ENCODE measurements at places on chromosomes 11 and 22.
A peak's percentile ranks its signal among the peaks of the same experiment; 100 is the strongest.

GRCh38 chr11:36330411-36330810 is 34.3 kb downstream of the PRR5L start:
- DNase-seq = no peak

- DNase-seq = no peak
Measured at GRCh38 chr11:2704896-2705606, 5.3 kb upstream of the KCNQ1OT1 start.

DNA sequence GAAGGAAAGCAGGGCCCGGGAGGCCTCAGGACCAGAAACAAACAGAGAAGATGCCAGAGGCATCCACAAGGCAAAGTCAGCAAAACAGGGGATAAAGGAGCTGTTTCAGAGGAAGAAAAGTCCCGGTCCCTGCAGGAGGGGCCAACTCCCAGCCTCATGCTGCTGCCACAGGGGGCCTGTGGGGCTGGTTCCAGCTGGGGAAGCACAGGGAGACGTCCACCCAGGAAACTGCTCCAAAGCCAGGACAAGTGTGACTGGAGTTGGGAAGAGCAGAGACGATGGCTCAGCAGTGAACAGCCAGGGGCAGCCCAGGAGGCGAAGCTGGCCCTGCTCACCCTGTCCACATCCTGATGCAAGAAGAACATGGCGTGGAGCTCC is 454.4 kb downstream of the BRD1 start:
- no peak for DNase-seq

DNA sequence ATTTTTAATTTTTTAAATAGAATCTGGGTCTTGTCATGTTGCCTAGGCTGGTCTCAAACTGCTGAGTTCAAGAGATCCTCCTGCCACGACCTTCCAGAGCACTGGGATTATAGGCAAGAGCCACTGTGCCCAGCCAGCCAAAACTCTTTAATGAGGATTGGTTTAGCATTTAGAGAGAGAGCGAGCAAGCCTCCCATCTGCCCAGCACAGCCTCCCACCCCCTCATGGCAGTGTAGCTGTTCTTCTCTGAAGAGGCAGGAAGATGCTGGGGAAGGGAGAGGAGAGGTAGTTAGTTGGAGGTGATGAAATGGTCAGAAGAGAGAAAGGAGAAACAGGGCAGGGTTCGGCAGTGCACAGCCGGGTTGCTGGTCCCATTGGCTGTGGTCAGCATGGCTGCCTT is 105.7 kb downstream of the SCN3B start:
- DNase-seq = no peak

DNA sequence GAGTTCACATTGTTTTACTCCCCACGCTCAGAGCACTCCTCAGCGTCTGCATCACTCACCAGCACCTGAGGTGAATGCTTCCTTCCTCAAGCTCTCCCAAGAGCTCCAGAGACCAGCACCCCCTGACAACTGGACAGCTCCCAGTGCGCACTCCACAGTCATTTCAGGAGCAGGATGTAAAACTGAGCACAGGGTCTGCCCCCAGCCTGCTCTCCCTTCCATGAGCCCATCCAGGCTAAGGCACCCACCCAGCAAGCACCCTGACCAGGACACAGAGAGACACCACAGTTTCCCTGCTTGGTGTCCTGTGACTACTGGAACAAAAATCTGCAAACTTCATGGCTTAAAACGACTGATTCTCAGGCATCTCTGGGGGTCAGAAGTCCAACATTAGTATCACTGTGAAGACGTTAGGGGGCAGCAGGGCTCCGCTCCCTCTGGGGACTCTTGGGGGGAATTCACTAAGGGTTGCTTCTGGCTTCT is 3.3 kb downstream of the SCGB1D2 start:
- DNase-seq = no peak

- no peak for DNase-seq
Measured at GRCh38 chr11:66006134-66006890, 4.0 kb downstream of the BANF1 start.

- DNase-seq = no peak
Measured at GRCh38 chr11:86103808-86104207, 34.9 kb upstream of the PICALM start.

DNA sequence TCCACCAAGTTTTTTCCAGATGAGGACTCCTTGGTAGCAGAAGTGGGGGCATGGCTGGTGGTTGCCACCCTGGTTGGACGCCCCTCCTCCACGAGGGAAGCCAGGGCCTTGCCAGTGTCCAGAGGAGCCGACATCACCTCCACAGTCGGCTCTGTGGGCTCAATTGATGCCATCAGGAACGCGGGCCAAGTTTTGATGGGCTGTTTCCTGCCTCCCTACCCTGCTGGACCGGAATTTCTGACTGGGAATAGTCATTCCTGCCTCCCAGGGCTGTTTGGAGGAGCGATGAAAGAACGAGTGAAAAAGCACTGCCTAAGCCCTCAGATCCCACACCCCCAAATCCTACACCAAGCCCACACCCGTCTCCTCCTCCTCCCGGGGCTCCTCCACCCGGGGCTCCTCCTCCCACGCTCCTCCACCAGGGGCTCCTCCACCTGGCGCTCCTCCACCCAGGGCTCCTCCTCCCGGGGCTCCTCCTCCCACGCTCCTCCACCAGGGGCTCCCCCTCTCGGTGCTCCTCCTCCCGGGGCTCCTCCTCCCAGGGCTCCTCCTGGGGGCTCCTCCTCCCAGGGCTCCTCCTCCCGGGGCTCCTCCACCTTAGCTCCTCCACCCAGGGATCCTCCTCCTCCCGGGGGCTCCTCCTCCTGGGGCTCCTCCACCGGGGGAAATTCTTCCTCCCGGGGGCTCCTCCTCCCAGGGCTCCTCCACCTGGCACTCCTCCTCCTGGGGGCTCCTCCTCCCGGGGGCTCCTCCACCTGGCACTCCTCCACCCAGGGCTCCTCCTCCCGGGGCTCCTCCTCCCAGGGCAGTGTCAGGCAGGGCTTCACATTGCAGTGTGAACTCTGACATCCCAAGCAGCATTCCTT is 10.0 kb upstream of the PRR5 start:
- no peak for DNase-seq

DNA sequence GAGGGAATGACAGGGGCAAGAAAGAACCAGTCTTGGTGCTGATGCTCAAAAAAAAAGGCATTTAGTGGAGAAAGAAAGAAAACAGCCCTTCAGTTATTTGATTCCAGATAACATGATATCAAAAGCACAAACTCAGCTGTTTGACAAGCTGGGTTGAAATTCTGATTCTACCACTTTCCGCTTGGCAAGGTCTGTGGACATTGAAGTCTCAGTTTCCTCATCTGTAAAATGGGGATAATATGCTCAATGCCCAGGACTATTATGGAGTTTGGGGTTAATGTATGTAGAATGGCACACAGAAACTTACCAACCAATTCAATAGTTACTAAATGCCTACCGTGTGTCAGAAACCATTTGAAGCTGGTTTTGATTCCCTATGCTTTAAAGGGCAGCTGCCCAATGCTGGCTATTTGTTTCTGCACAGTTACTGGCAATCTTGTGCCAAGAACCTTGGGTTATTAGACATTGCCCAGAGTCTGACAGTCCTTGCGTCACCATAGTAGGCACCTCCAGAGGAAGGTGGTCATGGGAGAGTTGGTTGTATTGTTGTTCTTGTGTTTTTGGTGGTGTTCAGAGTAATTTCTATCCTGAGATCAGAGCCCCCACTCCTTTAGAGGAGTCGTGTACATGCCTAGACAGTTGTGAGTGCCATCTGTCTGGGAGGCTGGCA is 19.5 kb downstream of the ELF5 start:
- no peak for DNase-seq

DNA sequence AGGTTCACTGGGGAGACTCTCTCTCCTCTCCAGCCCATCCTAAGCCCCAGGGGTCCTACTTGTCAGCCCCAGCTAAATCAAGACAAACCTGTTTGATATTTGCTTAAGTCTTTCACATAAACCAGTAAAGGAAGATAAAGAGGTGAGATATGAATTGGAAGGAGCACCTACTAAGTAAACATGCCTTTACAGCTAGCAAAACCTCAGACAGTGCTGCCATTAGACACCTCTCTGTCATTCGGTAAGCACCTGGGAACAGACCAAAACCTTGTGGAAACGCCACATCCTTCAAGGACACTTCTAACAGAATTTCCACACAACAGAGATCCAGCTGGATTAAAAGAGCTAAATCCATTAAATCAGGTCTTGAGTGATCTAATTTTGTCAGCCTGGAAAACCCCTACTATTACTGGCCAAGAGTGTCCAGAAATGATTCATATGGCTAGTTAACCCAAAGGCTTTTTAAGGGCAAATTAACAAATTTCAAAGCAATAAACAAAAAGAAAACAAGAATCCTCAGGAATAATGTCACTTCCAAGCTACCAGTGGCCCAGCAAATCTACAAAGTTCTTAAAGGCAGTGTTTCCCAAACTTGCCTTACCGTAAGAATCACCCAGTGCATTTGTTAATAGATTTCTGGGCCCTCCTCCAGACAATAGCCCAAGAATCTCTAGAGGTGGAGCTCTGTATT is 2.4 kb downstream of the VPS37C start:
- DNase-seq = no peak

DNA sequence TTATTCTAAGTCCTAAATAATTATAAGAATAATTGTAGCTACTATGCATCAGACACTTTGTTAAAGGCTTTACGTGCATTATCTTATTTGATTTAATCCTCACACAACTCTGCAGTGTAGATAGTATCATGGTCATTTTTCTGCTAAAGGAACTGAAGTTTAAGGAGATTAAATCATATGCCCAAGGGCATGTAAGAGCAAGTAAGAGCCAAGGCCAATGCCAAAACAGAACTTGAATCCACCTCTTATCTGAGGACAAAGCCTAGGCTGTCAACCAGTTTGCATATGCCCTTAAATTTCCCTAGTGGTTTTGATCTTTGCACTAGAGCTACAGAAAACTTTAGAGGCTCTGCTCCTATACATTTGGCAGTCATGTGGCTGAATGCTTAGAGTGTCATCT is 65.6 kb upstream of the OR5AK2 start:
- no peak for DNase-seq

- DNase-seq = no peak
Measured at GRCh38 chr11:36464720-36465119, 45.4 kb downstream of the TRAF6 start.

DNA sequence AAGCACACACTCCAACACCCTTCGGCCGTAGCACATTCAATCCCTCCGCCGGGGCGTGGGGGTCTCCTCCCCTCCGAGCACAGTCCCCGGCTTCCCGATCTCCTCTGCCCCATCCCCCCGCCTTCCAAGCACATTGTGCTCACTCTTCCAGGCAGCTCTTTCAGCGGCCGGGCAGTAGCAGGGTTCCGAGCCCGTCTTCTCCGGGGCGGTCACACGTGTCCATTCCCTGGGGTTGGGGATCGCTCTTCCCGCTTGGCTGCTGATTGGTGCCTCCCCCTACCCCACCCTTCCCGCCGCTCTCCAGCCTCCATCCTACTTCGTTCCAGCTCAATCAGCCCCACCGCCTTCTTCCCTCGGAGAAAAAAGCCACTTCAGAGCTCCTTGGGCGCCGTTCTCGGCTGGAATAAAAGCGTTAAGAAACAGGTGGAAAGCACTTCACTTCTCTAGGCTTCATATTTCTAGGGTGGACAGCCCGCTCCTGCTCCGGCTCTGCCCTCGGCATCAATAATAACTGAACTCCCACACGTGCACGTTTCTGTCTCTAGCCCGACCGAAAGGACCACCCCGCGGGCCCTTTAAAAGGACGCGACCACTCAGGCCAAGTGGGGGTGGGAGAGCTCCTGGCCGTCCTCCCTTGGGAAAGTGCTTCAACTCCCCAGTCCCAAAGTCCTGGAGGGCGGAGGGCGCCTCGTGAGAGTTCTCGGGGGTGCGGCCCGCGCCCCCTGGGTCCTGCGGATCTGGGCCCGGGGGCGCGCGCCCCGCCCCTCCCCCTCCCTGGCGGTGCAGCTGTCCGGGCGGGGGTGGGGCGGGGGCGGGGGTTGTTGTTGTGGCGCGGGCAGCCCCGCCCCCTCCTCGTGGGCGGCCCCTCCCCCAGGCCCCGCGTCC is 464 bp upstream of the CECR2 start:
- no peak for DNase-seq

DNA sequence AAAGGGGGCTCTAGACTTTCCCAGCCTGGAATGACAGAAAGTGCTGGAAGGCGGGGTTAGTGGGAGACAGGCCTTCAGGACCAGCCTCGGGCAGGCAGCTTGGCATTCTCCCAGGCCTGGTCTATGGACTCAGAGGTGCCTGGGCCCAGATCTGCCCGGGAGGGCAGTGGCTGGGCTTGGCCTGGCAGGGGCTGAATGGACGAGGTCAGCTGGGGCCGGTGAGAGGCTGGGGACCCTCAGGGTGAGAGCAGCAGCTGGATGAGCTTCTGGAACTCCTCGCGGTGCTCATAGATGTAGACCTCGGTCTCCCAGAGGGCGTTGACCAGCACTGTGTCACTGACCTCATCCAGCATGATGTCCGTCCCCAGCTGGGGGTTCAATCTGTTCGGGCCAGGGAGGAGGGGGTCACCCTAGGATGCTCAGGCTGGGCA is 1.5 kb upstream of the BAIAP2L2 start:
- DNase-seq = no peak

DNA sequence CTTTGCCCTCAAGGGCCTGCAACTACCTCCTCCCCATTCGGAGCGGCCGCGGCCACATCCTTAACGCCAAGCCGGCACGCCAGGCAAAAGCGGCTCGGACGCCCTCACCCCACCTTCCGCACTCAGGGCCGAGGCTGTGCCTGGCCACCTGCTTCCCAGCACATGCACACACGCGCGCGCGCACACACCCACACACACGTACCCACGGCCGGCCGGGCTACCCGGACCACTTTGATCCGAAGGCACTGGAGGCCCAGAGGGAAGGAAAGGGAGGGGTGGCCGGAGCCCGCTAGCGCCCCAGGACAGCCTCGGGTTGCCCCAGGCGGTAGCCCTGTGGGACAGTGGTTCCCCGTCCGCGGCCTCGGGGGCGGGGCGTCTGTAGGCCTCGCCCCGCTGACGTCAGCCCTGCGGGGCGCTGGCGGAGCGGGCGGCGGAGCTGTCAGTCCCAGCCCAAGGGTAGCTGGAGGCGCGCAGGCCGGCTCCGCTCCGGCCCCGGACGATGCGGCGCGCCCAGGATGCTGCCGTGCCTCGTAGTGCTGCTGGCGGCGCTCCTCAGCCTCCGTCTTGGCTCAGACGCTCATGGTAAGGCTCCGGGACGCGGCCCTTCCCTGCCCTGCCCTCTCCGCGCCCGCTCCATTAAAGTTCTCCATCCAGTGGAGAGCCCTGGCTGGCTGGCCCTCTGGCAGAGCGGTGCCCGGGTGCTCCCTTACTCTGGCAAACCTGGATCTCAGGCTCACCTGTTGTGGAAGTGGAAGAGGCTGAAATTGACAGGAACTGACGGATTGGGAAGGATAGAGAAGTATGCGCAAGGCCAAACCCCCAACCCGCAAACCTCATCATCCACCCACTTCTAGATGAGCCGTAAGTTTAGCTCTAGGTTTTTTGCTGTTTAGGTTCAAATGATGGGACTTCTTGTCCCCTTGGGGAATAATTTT is at the start of gene IL10RA:
IL10RA (plus strand) TSS at position 442 of the 935 bp plus-strand sequence; CDS start at position 516, 74 bp downstream.
- DNase-seq = peak; percentile 83

GRCh38 chr11:121645001-121645400 is 192.2 kb upstream of the SORL1-AS1 start:
- no peak for DNase-seq

Data from stimulated activated CD4-positive, alpha-beta T cell treated with anti-CD3 and anti-CD28 coated beads, TNF-alpha, amount 100 ng/mL, for 24 hours (primary cell).